Cardiac septum (tissue), 1 donor: ENCODE measurements at places on chromosomes 7 and 10.

GRCh38 chr7:2062648-2063047, 170.1 kb downstream of the MAD1L1 start:
- DNase-seq, result no peak

- peak; percentile 49 for DNase-seq
These were observed 98.4 kb downstream of the ADARB2 start for GRCh38 chr10:1638889-1639419.

GRCh38 chr10:132249824-132250375, 57.9 kb downstream of the STK32C start:
- DNase-seq, result no peak

GRCh38 chr10:95553674-95554073, 7.5 kb downstream of the SORBS1 start:
- no peak for DNase-seq

- no peak for DNase-seq
These were observed 220.5 kb downstream of the CCSER2 start for GRCh38 chr10:84548869-84549268.

GRCh38 chr10:6346631-6347030, 143.9 kb downstream of the PFKFB3 start:
- no peak for DNase-seq

GRCh38 chr7:871900-872537, 4.3 kb upstream of the GET4 start:
- no peak for DNase-seq

DNA sequence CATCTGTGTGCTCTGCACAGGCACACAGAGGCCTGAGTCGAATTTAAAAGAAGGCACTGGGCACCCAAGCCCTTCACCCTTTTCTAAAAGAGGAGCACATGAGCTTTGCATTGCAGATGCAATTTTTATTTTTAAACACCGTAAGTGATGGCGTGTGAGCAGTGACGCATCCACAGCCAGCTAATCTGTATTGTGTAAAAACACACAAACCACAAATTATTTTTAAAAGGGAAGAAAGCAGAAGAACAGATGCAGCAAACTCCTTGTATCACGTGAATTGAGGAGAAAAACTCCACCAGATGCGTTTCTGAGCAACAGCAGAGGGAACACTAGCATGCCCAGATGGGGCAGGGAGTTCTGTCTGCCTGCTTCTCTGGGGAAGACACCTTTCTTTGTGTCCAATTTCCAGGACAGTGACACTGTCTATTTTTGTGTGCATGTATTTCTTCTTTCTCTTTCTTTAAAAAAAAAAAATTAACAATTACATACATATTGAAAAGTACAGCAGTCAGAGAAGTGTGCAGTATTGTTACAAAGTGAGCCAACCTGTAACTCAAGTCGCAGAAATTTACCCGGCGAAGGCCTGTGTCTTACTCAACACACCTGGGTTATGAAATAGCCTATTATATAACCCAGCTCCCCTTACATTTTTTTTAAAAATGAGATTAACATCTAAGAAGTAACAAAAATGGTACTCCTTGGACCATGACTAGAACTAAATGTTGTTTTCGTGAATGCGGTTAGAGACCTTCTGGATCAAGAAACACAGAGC, 39.2 kb downstream of the EEPD1 start:
- no peak for DNase-seq

DNA sequence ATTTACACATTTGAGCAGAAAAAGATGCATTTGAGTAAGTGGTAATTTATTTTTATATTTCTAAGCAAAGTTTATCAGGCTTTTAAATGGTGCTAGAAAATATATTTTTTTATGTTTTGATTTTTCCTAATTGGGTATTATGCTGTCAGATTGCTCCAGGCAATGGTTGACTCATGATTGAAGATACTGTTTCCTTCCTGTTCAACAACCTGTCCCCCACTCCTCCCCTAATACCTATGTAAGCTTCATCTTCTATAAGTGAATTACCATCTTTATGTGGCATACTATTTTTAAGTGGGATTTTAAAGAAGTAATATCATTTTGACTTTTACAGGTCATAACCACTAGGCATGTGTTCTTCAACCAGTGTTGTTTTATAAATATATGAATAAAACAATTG, 21.4 kb downstream of the TSPAN13 start:
- DNase-seq, result no peak
